ENCODE measurements at places on chromosomes 2 and 18.

DNA sequence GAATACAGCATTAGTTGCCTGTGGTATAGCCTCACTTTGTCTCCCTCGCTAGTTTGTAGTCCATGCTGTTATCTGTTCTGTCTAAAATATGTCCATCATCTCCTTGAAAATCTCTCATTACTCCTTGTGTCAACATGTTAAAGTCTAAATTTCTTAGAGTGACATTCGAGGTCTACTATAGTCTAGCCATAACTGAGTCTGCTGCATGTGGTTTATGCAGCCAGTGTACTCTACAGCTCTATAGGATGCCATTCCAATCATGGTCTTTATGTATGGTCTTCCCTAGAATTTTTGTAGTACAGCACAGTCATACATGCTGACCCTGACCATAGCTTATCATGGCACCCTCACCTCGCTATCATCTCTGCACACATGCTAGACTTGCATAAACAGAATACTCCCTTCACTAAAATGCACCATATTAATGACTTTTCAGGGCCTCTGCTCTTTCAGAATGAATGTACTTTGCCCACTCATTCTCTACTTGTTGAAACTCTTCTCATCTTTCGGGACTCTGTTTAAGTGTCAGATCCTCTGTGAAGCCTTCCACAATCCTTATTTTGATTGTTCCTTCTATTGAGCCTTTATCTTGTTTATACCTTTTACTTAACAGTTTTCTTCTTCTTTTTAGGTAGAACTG, 12.8 kb downstream of the TANK start:
- no peak for DNase-seq

GRCh38 chr18:47594621-47595086, 335.8 kb downstream of the SMAD2 start:
- DNase-seq: no peak

DNA sequence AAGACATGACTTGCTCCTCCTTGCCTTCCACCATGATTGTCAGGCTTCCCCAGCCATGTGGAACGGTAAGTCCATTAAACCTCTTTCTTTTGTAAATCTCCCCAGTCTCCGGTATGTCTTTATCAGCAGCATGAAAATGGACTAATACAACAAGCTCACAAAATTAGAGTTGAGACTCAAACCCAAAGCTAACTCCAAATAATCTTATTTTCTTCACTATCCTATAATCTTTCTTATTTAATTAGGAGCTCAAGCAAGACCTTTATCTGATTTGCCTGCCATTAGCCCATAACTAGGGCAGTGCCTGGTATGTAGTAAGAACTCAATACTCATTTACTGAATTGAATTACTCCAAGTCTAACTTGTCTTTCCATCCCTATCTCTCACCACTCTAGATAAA, 289.2 kb downstream of the SUCLG1 start:
- DNase-seq: no peak

GRCh38 chr18:78622907-78623541, 356.6 kb upstream of the SALL3 start:
- no peak for DNase-seq

DNA sequence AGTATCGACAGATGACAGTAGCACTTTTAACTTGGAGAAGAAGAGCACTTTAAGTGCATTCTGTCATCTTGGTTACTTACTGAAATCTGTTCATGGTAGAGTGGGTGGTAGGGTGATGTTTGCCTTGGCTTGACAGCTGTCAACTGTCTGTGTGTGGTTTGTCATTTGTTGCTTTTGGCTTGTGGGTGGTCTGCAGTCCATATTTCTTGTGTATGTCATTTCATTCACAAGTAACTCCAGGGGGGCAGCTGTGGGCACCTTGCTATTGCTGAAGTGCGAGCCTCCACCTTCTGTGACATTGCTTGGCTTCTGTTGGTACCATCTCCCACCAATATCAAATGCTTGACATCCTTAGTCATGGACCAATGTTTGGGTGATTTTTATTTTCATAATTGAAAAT, 311.6 kb upstream of the NRP2 start:
- DNase-seq: no peak

GRCh38 chr2:169765523-169765922, 31.9 kb downstream of the KLHL23 start:
- no peak for DNase-seq

- no peak for DNase-seq
These were observed 113.6 kb downstream of the BABAM2 start for GRCh38 chr2:28004086-28004485.

GRCh38 chr2:8333177-8333831, 348.6 kb upstream of the ID2 start:
- no peak for DNase-seq

DNA sequence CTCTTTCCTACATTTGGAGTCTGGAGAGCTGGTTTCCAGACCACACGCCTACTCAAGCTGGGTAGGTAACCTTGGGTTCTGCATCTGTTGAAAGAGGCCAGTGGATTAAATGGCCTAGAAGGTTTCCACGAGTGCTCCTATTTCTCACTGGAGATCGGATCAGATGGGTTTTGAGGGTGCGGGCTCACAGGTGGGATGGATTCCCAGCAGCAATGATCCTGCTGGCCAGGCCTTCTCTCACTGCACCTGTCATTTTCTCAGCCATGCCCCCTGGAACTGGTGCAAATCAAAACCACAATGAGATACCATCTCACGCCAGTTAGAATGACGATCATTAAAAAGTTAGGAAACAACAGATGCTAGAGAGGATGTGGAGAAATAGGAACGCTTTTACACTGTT, 747.5 kb upstream of the RAB6C start:
- no peak for DNase-seq
